ENCODE measurements at places on chromosomes 4 and X.

DNA sequence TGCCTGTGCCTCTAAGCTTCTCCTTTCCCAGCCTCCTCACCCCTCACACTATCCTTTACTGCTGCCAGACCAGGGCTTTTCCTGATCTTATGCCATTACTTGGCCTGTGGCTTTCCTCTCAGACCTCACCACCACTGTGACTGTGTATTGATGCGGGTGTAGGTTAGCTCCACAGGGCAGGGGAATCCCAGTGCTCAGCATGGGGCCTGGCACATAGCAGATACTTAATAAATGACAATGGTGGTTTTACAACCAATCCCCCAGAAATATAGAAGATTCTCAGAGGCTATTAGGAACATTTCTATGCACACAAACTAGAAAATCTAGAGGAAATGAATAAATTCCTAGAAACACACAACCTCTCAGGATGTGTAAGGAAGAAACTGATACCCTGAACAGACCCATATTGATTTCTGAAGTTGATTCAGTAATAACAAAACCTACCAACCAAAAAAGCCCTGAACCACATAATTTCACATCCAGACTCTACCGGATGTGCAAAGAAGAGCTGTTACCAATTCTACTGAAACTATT is 129.6 kb upstream of the QRFPR start:
- no peak for DNase-seq

GRCh38 chrX:87901060-87901459 is 383.5 kb downstream of the KLHL4 start:
- no peak for DNase-seq

DNA sequence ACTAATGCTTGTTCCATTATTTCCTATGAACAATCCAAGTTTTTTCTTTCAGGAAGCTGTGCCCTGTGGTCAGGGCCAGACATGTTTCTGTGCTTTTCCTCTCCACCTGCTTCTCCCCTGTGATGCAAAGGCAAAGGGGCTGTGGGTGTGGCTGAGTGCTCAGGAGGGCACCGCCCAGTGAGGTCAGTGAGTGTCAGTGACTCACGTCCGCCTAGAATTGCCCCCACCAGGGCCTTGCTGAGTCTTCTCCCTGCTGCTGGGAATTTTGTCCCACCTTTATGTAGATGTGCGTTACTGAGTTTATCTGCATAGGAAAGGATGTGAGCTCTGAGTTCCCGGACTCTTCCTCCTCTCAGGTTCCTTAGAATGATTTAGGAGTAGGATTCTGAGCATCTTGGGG is 283.2 kb downstream of the DCHS2 start:
- no peak for DNase-seq

- no peak for DNase-seq
Measured at GRCh38 chrX:139898334-139898733, 34.5 kb downstream of the ATP11C start.

DNA sequence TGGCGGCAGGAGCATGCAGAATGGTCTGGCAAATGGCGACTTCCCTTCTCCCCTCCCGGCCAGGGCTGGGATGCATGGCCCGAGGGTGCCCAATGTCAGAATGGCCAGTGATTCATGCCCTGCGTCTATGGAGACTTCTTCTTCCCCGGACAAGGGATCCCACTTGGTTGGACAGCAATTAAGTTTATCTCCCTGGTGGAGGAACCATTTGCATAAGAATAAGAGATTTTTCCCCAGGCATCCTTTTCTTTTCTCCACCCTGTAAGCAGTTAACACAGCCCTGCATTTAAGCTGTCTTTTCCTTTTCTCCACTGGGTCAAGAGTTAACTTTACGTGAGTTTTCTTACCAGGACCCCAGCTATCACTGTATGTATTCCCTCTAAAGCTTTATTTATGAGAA is 856.6 kb downstream of the GLUD2 start:
- DNase-seq: no peak

GRCh38 chr4:3791910-3792542 is 25.8 kb downstream of the ADRA2C start:
- no peak for DNase-seq

GRCh38 chr4:101251261-101251660 is 96.1 kb downstream of the PPP3CA start:
- DNase-seq: no peak

All from fibroblast of lung (primary cell).